ENCODE measurements at places on chromosomes 7 and 10. TPM values are rescaled to one million over a fixed set of nuclear protein-coding genes. Genes with fewer than 3 reads are reported as not detected.

The ZNF488 gene
- polyA plus RNA-seq, result 8.3 TPM

The CFAP69 gene
- 1.6 TPM for polyA plus RNA-seq

The GAD2 gene
- polyA plus RNA-seq, result not detected

The TACR2 gene
- polyA plus RNA-seq, result 0.21 TPM

The RAMP3 gene
- polyA plus RNA-seq, result not detected

The NEUROG3 gene
- polyA plus RNA-seq, result not detected

The CALML5 gene
- not detected for polyA plus RNA-seq

The WAPL gene
- 15.4 TPM for polyA plus RNA-seq

The CRPPA gene
- polyA plus RNA-seq, result 0.59 TPM

The PKD2L1 gene
- 0.10 TPM for polyA plus RNA-seq

The HMX3 gene
- polyA plus RNA-seq, result not detected

The CCDC136 gene
- polyA plus RNA-seq, result 3.6 TPM

The SERPINE1 gene
- 346 TPM for polyA plus RNA-seq

The IQUB gene
- 0.08 TPM for polyA plus RNA-seq

The TM9SF3 gene
- 92.3 TPM for polyA plus RNA-seq

The GUSB gene
- polyA plus RNA-seq, result 32.3 TPM

The GPR26 gene
- polyA plus RNA-seq, result not detected

The DYNC1I1 gene
- not detected for polyA plus RNA-seq

The CPA5 gene
- polyA plus RNA-seq, result not detected

The FFAR4 gene
- 0.17 TPM for polyA plus RNA-seq

The UFSP1 gene
- polyA plus RNA-seq, result 7.1 TPM

The PYROXD2 gene
- polyA plus RNA-seq, result 8.0 TPM

The CREB3L2 gene
- polyA plus RNA-seq, result 14.7 TPM

The BLNK gene
- polyA plus RNA-seq, result not detected

The HEPACAM2 gene
- polyA plus RNA-seq, result not detected

The GNGT1 gene
- polyA plus RNA-seq, result not detected

The AKR1C4 gene
- polyA plus RNA-seq, result 0.37 TPM

The AKR1D1 gene
- polyA plus RNA-seq, result not detected

The IFIT1B gene
- not detected for polyA plus RNA-seq

The ASZ1 gene
- polyA plus RNA-seq, result not detected

The UCN3 gene
- 0.11 TPM for polyA plus RNA-seq

The RAB19 gene
- not detected for polyA plus RNA-seq

The SHH gene
- 0.79 TPM for polyA plus RNA-seq

Data from A549 (cell line).